ENCODE measurements at places on chromosomes 5 and 9.

GRCh38 chr5:98816582-98817222 is 43.2 kb downstream of the RGMB start:
- no peak for DNase-seq

DNA sequence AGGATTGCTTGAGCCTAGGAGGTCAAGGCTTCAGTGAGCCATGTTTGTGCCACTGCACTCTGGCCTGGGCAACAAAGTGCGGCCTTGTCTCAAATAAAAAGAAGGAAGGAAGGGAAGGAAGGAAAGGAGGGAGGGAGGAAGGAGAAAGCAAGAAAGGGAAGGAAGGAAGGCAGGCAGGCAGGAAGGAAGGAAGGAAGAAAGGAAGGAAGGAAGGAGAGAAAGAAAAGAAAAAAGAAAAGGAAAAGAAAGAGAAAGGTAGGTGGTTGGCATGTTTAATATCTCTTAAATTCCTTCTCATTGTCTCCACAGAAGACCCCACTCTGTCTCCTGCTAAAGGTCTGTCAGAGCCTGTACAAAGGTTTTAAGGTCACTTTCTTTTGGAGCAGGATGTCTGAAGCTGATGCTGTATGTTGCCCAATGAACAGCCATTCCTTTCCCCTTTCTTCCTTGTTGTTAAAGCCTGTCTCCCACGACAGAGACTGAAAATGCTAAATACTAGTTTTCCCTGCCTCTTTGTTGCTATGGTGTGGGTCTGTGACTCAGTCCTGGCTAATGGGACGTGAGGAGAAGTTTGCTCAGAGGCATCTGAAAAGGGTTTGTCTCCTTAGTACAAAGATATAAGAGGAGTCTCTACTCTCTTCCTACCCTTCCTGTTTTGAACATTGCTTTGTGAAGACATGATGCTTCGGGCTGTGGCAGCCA is 213.3 kb downstream of the PCSK1 start:
- no peak for DNase-seq

DNA sequence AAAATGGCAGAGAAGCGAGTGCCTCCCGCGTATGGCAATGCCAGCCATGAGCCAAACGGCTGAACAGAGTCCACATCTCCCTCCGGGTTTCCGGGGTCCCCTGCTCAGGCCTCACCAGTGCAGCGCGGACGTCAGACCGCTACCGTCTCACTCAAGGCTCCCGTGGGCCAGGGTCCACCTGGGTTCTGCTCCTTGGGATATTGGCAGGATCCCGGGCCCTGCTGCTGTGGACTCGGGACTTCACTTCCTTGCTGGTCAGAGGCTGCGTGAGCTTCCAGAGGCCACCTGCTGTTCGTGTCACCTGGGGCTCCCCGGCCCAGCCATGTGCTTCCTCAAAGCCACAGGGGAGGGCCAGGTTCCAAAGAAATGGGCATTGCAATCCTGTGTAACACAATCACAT is 38.4 kb upstream of the CLPTM1L start:
- DNase-seq, result no peak

- DNase-seq, result no peak
Observed at GRCh38 chr5:15320871-15321270, 179.1 kb upstream of the FBXL7 start.

- DNase-seq, result no peak
Observed at GRCh38 chr9:77945798-77946197, 85.8 kb downstream of the GNAQ start.

- DNase-seq, result no peak
Observed at GRCh38 chr5:132470596-132470995, 20.0 kb downstream of the IRF1 start.

DNA sequence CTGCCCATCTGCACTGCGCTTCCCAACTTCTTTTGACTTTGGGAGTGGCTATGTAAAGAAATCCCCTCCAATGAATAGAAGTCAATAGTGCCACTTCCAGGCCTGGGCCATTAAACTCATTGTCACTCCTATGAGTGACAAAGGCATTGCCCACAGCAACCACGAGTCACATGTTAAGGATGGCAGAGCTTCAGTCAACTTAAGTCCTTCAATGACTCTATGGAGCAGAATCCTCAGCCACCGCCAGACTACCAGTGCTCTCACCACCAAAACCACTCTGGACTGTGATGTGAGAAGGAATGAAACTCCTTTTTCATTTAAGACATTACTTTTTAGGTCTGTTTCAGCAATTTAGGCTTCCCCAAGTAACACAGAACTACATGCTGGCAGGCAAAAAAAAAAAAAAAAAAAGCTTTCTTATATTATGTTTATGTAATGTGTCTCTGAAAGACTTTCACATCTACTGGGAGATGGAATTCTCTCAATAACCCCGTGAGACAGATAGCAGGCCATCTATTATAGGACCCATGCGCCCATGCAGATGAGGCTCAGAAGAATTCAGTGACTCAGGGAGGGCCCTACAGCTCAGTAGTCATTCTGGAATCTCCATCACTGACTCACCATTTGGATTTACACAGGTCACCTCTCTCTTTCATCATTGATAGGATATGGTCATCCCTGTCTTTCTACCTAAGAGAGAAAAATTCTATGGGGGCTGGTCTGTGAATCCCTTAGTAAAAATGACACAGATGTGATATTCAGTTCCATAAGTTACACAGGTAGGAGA is 180.5 kb downstream of the CEMIP2 start:
- DNase-seq, result no peak

GRCh38 chr5:643351-643801 is 31.2 kb downstream of the CEP72 start:
- no peak for DNase-seq

DNA sequence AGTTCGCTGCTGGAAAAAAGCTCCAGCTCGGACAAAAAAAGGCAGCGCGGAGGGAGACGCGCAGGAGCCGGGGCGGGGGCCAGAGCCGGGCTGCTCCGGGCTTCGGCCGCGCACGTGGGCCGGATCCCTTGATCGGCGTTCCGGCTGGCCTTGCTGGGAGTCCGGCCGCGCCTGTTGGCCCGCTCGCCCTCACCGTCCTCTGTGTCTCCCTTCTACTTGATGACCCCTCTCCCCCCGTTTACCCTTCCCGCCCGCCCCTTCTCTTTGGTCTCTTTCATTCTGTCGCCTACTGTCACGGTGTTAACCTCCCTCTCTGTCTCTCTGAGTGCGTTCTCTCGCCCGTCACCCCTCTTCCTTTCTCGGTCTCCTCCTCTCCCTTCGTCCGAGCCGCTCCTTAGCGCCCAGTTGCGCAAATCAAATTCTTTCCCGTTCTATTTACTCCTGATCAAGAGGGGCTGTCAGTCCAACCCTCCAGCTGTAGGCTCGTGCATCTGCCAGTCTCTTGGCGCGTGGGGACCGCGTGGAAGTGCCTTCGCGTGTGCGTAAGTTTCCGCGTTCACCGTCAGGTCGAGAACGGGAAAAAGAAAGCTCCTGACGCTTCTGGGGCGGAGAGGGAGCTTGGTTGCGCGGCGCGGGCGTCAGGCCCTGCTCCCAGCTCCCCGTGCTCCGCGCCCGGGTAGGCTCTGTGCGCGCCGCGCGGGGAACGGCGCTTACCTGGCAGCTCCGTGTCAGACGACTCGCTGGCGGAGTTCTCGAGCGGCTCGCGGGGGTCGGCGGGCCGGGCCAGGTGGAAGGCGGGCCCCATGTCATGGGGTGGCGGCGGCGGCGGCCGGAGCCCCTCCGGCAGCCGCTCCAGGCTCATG is 798 bp downstream of the PITX1 start:
- no peak for DNase-seq

DNA sequence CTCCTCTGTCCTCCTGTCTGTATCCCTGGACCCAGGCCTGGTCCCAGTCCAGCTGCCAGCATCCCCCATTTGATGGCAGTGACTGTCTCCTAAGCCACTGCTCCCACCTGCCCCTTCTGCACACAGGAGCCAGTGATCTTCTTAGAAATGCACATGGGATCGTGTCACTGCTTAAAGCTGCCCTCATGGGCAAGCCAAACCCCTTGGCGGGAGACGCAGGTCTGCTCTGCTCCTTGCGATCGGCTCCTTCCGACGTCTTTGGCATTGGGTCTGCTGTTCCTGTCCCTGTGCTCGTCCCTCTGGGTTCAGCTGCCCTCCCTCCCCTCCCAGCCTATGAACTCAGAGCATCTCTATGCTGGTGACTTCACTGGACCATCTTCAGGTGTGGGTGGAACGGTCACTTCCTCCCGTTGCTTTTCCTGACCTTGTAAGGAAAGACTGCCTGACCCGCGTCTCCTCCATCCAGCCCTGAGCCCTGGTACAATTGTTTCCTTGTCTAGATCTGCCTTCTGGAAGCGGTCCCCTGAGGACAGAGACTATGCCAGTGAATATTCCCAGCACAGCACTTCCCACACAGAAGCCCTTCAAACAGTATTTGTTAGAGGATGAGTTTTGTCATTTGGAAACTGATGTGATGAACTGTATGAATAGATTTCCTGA is 116.5 kb downstream of the ZNF354C start:
- DNase-seq, result no peak

DNA sequence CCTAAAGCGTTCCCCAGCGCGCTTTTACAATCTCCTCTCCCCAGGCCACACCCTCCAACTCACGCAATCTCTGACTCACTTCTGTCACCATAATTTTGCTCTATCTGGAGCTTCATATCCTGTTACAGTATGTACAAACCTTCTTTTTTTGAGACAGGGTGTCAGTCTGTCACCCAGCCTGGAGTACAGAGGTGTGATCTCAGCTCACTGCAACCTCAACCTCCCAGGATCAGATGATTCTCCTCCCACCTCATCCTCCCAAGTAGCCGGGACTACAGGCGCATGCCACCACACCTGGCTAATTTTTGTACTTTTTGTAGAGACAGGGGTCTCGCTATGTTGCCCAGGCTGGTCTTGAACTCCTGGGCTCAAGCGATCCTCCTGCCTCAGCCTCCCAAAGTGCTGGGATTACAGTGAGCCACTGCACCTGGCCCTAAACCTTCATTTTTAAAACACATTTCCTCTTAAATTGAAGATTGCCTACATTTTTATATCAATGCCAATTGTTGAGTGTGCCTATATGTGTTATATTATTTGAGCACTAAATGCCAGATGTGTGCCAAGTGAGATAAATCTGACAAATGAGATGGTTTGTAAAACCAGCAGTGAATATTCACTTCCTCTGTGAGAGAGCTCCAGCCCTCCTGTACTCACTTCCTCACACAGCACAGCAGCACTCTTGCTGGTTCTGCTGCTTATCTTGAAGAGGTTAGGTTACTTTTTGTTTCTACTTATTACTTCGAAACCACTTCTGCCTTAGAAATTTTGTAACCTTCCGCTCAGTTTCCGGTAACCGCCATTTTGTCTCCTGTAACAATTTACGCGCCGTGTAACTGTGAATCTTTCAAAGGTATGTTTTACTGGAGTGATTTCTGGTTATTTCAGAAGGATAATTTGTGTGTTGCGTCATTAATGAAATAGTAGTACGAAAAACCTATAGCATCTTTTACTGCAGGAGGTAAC is 57.9 kb downstream of the DOCK8 start:
- no peak for DNase-seq

DNA sequence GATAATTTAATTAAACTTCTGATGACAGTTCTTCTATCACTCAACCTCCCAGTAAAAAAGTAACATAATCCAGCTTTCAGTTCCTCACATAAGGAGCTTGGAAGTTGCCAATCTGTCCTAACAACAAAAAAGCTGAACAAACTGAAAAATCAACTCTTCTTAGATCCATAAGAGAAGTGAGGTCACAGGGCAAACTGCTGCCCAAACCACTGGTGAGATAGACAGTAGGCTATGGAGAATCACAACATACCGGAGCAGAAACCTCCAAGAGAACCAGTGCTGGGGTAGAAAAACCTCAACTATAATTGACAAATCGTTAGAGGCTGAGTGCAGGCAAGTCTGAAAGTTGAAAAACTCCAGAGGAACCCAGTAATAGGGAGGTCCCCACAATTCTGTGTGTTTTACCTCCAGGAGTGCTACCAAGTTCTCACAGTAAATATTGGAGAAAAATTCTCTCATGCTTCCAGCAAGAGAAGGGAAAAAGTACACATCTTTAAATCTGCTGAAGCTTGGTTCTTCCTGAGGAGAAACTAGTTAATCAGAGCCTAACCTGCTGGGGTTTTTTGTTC is 300.0 kb downstream of the PDE4D start:
- no peak for DNase-seq

DNA sequence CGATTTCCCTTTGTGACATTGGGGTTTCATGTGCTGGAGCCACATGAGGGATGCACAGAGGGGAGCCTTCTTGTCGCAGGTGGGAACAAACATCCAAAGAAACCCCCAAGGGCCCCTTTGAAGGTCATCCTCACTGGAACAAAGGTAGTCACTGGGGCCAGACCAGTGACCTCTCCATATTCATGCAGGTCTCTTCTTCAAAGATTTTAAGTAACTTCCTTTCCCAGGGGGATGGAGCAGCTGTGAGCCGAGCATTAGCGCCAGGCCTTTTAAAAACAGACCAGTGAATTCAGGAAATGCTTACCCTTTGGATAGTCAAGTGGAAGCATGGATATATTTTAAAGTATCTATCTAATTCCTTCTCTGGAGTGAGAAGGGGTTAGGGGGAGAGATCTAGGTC is 33.0 kb downstream of the DAPK1 start:
- no peak for DNase-seq

- no peak for DNase-seq
Observed at GRCh38 chr9:113479174-113479621, 15.7 kb downstream of the RGS3 start.

DNA sequence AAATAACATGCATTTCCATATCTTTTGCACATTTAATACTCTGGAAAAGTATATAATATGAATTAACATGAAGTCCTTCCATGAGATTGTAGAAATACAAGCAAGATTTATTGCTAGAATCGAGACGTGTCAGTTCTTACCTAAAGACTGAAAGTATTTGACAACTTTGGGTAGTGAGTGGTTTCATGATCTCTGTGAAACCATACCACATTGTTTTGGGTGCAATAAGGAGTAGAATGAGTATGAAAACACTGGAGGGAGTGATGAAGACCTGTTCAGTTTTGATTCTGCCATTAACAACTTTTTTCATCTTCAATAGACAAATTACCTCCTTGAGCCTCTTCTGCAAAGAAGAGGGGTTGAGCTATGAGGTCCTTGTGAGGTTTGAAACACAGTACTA is 133.7 kb downstream of the NUDT12 start:
- DNase-seq, result no peak

GRCh38 chr5:61603211-61603908 is 271.3 kb downstream of the ZSWIM6 start:
- no peak for DNase-seq

GRCh38 chr5:159752622-159753275 is 163.5 kb upstream of the ADRA1B start:
- DNase-seq, result no peak

GRCh38 chr5:5985332-5985731 is 393.0 kb downstream of the MED10 start:
- no peak for DNase-seq

GRCh38 chr9:79662537-79662956 is 90.8 kb downstream of the TLE4 start:
- no peak for DNase-seq

- no peak for DNase-seq
Observed at GRCh38 chr9:73153793-73154227, 2.1 kb downstream of the ANXA1 start.

Data from left forelimb (tissue), 1 donor.